ENCODE measurements at places on chromosomes 3 and 15. TPM values are rescaled to one million over a fixed set of nuclear protein-coding genes. Genes with fewer than 3 reads are reported as not detected.

The PYDC2 gene
- not detected for total RNA-seq

The TNFAIP8L3 gene
- 2.9 TPM for total RNA-seq

The MESP2 gene
- total RNA-seq = not detected

The RBP2 gene
- total RNA-seq = not detected

The HTR3E gene
- total RNA-seq = not detected

The HGD gene
- 0.14 TPM for total RNA-seq

The CCRL2 gene
- not detected for total RNA-seq

The LIPH gene
- 0.14 TPM for total RNA-seq

The HHLA2 gene
- total RNA-seq = not detected
